ENCODE measurements at places on chromosomes 2 and 18.

DNA sequence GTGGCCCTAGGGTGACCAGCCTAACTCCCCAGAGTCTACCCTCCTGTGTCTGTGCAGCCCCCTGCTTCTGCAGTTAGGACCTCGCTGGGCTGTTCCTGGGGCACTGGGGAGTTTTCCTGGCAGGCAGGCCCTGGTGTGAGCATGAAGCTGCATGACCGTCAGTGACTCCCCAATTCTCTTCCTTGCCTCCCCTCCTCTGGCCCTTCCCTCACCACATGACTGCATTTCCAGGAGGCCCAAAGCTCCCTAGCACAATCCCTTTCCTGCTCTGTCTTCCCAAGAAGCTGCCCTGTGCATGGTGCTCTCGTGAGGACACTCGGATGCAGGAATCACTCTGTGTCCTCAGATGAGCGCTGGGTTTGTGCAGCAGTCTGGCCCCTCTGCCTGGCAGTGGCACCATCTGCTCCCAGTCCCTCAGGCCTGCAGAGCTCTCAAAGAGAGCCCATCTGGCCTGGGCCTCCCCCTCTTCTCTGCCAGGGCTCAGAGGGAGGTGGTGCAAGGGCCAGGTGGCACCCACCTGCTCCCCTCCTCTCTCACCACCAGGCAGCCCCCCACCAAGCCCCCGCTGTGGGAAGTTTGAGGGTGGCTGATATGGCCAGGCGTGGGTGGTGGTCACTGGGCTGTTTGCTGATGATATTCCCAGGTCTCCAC, 125.6 kb upstream of the HS6ST1 start:
- no peak for DNase-seq

DNA sequence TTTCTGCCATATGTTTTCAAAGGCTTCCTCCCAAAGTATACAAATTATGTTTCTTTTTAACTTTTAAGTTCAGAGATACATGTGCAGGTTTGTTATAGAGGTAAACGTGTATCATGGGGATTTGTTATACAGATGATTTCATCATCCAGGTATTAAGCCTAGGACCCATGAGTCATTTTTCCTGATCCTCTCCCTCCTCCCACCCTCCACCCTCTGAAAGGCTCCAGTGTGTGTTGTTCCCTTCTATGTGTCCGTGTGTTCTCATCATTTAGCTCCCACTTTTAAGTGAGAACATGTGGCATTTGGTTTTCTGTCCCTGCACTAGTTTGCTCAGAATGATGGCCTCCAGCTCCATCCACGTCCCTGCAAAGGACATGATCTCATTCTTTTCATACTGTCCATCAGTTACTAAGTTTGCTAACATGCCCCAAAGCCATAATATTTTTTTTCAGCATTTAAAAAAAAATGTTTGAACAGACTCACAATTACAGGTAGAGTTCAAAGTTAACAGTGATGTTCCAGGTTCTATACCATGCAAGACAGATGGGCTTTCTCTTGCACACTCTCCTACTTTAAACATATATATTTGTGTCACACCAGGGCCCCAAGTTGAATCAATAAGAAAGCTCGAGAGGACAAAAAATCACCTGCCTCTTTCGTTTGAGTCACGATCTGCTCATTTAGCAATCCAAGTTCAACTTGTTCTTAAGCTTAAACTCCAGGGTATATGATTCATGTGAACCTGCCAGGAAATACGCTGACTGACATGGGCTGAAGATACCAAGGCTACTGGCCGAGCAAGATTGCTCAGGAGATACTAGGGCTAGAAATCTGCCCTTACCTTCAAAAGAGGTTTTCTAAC, 77.6 kb downstream of the AP1S3 start:
- no peak for DNase-seq

DNA sequence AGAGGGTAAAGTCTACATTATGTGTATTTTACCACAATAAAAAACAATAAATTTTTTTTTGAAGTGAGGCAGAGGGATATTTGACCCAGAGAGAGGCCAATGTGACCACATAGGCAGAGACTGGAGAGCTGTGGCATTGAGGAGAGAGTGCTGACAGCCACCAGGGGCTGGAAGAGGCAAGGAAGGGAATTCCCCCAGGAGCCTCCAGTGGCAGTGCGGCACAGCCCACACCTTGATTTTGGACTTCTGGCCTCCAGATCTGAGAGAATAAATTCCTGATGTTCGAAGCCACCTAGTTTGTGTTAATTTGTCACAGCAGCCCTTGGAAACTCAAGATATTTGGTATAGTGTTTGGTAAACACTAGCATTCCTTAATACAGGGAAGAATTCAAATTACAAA, 22.7 kb downstream of the ANKRD29 start:
- no peak for DNase-seq

DNA sequence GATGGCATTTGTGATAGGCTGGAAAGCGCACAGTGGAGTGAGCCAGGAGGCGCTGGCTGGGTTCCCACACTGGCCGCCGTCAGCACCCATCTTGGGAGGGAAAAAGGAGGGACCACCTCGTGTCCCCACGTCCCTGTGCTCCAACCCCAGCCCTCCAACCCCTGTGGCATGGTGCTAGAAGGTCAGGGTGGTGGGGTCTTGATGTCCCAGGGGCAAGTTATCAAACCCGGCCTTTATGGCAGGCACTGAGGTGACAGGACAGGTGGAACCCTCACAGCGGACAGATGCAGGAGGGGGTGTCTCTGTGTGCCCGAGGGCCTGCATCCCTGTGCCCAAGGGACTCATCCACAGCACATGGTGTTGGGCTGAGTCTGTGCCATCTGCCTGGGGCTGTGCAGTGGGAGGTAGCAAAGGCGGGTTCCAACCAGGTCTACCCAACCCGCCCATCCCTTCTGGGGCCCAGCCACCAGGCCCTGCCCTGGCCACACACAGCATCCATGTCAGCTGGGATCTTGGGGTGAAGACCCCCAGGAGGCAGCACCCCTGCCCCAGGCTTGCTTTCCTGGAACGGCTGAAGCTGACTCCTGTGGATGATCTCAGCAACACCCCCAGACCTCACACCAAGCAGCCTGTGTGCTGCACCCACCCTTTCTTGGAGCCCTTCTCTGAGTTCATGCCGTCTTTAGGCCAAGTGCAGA, 246.1 kb downstream of the NDUFA10 start:
- DNase-seq, result no peak

DNA sequence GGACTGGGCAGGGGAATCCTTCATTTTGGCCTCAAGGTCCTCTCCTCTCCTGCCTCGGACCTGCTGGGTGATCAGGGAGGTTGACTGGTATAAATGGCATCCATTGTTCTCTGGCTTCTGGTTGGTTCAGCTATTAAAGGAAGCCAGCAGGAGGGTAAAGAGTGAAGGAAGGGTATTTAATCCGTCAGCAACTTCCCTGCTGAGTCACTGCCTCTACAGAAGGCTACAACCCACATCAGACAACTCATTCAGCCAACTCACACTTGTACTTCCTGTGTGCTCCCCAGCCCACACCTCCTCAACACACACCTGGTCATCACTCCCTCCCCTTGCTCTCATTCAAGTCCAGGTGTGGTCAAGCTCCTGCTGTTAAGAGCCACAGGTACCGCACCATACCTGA, 68.3 kb upstream of the MRPS9 start:
- DNase-seq, result no peak

GRCh38 chr2:173373290-173373689, 18.6 kb downstream of the CDCA7 start:
- no peak for DNase-seq

DNA sequence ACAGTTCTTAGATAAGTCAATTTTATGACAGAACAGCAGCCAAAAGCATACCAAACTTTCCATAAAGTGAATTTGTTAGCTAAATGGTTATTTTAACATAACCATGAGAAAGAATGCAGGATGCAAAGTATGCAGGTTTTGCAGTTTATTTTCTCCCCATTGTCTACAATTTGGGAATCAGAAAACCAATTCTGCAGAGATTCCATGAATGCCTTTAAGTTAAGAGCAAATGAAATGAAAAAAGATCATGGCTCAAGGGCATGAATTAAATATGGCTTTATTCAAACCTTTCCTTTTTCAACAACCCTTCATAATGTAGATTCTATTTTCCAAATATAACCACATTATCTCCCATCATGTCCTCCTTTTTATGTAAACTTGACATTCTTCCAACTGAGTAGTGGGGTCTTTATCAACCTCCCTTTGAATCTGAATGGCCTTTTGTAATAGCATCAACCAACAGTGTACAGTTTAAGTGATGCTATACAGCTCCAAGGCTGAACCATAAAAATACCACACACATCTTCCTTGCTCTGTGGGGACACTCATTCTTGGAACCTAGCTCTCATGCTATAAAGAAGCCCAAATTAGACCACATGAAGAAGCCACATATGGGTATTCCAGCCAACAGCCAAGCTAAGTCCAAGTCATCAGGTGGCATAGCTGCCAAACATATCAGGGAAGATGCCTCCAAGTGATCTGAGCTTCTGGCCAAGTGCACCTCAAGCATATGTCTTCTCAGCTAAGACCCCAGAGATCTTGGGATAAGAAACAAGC, 49.8 kb downstream of the PIAS2 start:
- DNase-seq, result no peak

GRCh38 chr18:6219116-6219717, 195.5 kb downstream of the L3MBTL4 start:
- no peak for DNase-seq

DNA sequence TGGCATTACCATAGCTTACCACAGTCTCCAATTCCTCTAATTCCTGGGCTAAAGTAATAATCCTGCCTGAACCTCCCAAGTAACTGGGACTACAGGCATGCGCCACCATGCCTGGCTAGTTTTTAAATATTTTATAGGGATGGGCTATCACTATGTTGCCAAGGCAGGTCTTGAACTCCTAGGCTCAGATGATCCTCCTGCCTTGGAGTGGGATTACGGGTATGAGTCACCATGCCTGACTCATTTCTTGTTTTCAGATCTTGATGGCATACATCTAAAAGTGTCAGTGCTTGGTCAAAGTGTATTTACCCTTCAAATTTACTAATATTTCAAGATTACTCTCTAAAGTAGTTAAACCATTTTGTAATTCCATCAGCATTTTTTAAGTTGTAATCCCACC, 9.4 kb upstream of the SOCS6 start:
- no peak for DNase-seq

- DNase-seq, result no peak
Measured at GRCh38 chr2:98137196-98137595, 50.2 kb downstream of the VWA3B start.

DNA sequence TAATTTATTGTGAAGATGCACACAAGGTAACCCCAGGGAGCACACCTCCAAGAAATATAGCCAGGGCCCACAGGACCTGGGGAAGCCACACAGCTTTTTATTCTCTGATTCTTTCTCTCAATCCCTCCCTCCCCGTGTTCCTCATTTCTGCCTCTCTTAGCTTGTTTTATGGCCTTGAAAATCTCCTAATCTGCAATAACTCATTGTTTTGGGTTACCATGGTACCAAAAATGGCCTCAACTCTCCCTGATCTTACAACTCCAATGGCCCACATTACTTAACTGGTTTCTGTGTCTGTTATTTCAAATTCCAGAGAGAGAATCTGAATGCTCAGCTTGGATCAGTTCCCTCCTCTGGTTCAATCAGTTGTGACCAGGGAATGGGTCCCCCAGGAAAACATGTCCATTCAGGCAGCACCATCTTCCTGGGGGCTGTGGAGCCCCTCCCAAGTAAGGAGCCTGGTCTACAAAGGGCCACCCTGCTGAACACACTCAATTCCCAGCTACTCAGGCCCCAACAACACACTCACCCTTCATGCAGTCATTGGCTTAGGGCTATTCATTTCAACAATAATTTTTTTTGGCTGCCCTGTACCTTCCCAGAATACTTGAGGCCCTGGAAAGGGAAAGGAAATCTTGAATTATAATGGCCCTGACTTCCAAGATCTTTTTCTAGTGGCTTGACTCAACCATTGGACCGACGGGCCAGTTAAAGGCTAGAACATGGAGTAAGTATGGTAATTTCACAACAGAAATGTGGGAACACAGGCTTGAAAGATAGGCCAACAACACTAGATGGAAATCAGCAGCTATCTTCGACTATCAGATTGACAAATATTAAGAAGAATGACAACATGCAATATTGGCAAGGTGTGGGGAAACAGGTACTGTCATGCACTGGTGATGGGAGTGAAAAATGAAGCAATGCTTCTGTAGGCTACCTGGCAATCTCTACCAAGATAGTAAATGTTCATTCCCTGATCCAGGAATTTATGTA, 41.6 kb upstream of the ST3GAL5 start:
- no peak for DNase-seq

DNA sequence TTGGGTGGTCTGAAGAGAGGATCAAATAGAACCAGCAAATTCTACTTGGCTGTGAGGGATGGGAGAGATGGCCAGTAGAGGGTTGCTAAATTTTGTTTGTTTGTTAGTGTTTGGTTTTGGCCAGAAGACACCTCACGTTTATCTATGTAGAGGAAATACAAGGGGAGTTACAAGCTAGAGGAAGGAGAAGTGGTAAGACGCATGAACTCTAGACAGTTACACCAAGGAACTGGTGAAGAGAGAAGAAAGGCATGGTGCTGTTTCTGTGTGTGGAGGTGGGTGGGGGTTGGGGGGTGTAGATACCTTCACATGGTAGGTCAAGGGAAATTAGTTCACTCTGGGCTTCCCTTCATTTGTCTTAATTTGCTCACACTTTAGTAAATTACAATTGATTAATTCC, 25.6 kb downstream of the RASGRP3 start:
- no peak for DNase-seq

DNA sequence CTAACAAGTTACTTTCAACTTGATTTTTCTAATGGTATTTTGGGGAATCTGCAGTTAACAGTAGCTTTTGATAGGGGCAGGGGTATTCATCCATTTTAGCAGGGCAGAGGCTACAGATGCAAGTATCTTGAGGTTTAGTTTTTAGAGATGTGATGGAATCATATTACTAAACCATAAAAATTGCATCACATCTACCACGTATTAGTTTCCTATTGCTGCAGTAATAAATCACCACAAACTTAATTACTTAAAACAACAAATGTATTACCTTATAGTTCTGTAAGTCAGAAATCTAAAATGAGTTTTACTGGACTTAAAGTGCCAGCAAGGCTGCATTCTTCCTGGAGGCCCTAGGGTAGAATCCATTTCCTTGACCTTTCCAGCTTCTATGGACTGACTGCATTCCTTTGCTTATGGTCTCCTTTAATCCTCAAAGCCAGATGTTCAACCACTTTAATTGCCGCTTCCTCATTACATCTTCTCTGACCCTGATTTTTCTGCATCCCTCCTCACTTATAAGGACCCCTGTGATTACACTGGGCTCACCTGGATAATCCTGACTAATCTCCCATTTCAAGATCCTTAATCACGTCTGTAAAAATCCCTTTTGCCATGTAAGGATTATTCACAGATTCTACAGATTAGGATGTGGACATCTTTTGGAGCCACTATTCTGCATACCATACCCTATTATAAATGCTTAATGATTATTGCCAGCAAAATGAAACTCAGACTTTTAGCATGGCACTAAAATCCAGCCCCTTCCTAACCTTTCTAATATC, 21.9 kb upstream of the EXOC6B start:
- DNase-seq, result no peak

- DNase-seq, result no peak
Measured at GRCh38 chr2:118221536-118222272, 133.4 kb downstream of the INSIG2 start.

- peak; percentile 32 for DNase-seq
Measured at GRCh38 chr2:240021488-240022104, 3.5 kb downstream of the NDUFA10 start.

DNA sequence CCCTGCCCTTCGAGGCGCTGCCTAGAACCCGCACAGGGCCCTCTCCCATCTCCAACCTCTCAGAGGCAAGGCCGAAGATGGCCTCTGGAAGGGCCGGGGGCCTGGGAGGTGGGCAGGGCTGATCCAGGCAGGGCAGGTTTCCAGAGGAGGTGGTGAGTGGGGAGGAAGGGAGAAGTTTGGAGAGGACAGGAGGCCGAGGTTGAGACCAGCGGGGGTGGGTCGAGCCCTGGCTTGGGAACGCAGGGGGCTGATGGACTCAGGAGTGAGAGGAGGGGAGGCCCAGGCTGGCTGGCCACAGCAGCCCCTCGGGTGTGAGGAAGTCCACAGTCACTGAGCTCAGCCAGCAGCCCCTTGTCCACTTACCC, 10.5 kb downstream of the CAPN10 start:
- DNase-seq, result no peak

Data from stimulated activated CD4-positive, alpha-beta T cell treated with anti-CD3 and anti-CD28 coated beads, TNF-alpha, amount 100 ng/mL, for 24 hours (primary cell).